ENCODE measurements at places on chromosomes 2 and 18. TPM values are rescaled to one million over a fixed set of nuclear protein-coding genes. Genes with fewer than 3 reads are reported as not detected.
A peak's percentile ranks its signal among the peaks of the same experiment; 100 is the strongest.

DNA sequence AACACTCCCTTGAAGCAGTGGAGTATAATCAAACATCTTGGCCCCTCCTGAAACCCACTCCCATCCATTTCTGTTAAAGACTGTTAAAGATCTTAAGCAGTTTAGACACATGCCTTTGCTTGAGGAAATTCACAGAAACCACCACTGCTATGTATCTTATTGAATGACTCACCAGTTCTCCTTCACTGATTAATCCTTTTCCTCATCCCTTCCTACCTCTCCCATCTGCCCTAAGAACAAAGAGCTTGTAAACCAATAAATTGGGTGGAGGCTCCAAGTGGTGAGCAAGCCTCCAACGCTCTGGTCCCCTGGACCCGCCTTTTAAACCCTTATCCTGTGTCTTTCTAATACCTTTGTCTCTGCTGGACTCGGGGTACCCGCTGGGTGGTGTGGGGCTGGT is 746.1 kb downstream of the LRP1B start:
- no peak for ATAC-seq

DNA sequence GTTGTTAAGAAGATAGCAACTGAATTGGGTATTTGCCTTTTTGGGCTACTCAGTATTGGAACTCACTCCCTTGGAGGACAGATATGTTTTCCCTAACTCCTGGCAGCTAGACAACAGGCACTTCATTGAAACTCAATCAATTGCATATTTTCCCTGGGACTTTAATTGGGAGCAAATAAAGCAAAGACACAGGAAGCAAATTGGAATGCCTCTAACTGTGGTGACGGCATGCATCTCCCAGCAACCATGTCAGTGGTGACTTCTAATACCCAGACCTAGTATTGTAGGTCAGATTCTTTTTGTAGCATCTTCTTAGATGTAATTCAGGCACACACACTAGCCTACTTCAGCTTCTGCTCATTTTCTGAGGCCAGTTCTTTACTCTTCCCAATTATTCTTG is 164.2 kb upstream of the SETBP1 start:
- ATAC-seq = no peak

GRCh38 chr18:39599251-39599650 is 2033.7 kb upstream of the CELF4 start:
- no peak for ATAC-seq

Gene CRYGC
- not detected for total RNA-seq

Gene CAPG
- 46.2 TPM for total RNA-seq

Gene GAL3ST2
- 4.1 TPM for total RNA-seq

Gene SCN7A
- not detected for total RNA-seq

GRCh38 chr2:25115902-25116301 is 52.5 kb downstream of the POMC start:
- no peak for ATAC-seq

Gene SIX3
- not detected for total RNA-seq

DNA sequence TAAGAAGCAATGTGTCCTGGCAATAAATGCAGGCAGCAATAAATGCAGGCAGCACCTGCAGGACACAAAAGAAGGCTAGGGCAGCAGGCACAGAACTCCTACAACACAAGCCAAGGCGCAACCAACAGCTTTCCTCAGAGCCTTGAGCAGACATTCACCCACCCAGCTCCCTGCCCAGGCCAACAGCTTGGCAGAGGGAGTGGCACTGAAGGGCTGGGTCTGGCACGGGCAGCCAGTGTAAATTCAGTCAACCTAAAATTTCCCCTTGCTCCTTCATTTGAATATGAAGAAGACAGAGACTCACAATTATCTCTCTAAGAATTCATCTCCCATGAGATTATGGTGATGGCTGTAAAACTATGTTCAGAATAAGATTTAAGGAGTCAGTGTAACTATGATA is 35.4 kb downstream of the AAK1 start:
- ATAC-seq = peak; percentile 40

GRCh38 chr2:143345887-143346787 is 216.9 kb downstream of the ARHGAP15 start:
- no peak for ATAC-seq
